ENCODE measurements at places on chromosomes 6 and 20.

- no peak for DNase-seq
These were observed 10.2 kb downstream of the SPAG4 start for GRCh38 chr20:35625584-35626385.

DNA sequence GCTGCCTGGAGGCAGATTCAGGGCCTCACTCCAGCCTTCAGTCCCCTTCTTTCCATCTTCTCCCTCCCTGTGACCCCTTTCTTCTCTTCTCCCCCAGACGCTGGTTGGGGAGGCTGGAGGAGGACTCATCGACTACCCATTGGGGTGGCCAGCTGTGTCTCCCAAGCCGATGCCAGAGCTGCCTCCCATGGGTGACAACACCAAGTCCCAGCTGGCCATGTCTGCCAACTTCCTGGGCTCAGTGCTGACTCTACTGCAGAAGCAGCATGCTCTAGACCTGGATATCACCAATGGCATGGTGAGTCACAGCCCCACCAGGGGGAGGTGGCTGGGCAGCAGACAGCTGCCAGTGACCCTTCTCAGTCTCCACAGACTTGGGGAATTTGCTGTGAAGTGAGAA lies 12.9 kb downstream of the BPIFB4 start:
- no peak for DNase-seq

GRCh38 chr6:148883270-148883669 lies 136.4 kb downstream of the UST start:
- DNase-seq, result no peak

DNA sequence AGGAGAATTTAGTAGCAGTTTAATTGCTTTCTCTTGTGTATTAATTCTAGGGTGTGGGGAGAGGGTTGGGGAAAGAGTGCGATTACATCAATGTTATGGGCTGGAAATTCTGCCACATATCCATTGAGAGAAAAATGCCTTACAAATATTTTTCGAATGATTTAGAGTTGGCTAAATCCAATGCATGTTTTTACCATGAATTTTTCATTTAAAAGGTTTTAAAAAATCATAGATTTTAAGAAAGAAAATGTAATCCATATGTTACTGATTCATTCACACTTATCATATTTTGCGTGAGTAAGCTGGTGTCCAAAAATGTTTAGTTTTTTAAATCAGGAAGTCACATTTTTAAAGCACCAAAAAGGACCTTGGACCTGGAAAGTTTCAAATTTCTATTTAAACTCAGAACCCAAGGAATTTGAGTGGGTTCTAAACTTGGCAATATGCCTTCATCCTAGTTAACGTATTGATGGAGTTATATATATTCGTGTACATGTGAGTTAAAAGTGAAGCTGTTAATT lies 627.4 kb upstream of the CITED2 start:
- DNase-seq, result no peak
